NCI-H1092 treated with DMSO at 0.1 percent for 48 hours (cell line): ENCODE measurements at places on chromosomes 2 and 18.

DNA sequence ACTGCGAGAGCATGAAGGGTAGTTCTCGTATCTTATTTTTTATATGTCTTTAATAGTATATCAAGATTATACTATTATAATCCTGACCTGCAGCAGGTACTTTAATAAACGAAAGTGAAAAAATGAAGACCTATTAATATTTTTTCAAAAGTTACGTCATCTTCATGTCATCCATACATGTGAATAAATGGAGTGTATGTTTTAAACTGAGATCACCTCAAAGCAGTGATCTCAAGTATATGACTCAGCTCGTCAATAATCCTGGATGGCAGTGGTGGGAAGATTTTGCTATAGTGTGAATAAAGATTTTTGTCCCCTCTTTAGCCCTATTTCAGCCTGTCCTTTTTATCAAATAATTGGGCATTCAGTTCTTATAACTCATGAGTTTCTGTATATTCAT is 166.3 kb upstream of the FBXO11 start:
- DNase-seq: no peak

DNA sequence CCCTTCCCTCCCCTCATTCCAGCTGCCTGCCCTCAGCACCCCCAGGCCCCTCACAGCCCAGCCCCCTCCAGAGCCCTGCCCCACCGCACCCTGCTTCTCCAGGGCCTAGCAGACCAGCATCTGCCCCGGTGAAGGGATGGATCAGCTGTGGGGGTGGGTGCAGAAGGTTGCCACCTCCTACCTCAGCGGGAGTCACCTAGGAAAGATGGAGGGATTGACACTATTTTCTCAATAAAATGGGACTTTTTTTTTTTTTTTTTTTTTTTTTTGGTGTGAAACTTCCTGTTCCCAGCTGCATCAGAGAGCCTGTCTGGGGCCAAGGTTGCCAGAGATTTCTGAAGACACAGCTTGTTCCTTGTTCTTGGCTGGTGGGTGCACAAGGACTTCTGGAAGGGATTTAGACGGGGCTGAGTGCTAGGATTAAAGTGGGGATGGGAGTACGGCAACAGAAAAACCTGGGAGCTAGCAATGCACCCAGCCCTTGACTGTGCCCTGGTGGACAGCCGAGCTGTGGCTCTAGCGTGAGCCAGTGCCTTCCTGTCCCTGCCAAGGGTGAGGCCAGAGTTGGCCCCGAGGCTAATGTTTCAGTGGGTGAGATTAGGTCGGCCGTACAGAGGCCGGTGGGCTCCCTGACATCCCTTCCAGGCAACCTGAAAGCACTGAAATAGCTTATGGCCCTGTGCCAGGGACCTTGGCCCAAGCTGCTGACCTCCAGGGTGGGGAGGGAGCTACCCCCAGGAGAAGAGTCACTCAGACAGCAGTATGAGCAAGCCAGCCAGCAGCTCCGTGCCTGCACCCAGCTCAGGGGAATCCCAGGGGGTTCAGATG is 4.6 kb downstream of the B3GNT7 start:
- peak; percentile 3 for DNase-seq

DNA sequence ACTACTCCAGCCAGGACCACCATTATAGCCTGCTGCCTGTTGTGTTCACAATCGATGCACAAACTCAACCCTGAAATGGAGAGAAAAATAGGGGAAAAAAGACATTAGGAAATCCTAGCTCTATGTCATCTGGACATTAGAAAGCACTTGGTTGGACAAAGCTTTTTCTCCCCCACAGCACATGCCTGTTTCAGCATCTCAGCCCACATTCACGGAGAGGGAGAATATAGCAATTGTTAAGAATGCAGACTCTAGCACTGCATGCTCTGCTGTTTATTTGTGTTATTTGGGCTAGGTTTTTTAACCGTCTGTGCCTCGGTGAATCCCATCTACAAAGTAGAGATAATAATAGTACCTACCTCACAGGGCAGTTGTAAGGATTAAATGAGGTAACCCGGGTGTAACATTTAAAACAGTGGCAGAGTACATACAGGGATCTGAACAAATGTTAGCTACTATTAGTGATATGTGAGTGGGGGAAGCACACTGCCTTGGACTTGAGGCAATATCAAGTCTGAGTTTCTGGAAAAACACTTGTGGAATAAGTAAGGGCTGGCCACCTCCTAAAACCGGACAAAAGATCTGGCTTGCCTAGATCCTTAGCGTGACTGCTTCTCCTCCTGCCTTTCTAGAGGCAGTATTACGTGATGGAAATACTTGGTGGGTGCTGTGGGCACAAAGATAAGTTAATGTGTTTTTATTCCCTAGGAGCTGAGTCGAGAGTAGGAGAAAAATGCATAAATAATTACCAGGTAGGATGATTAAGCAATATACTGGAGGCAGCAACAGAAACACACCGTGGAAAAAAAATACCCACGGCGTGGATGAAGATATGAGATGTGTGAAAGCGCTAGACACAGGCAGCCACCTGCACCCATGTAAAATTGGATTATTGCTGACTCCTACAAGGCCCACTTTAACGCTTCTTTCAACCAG is 1.0 kb upstream of the PPP1CB start:
- DNase-seq: peak; percentile 51

GRCh38 chr2:182559623-182560022 is 132.8 kb upstream of the PDE1A start:
- no peak for DNase-seq

DNA sequence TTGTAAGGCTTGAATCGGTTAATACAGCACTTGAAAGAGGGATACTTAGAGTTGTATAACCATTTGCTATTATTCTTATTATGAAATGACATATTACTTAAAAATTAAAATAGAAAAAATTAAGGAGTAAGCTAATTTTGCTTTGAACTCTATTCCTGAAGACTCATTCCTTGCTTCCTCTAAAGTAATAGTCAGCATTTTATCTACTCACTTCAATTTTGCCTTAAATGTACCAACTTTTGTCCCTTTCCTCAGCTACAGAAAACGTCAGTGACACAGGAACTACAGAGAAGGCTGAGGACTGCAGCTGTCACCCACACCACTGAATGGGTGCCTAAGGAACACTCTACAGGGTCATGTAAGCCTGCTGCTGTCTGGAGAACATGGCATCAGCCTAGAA is 80.7 kb upstream of the OSR1 start:
- DNase-seq: no peak

DNA sequence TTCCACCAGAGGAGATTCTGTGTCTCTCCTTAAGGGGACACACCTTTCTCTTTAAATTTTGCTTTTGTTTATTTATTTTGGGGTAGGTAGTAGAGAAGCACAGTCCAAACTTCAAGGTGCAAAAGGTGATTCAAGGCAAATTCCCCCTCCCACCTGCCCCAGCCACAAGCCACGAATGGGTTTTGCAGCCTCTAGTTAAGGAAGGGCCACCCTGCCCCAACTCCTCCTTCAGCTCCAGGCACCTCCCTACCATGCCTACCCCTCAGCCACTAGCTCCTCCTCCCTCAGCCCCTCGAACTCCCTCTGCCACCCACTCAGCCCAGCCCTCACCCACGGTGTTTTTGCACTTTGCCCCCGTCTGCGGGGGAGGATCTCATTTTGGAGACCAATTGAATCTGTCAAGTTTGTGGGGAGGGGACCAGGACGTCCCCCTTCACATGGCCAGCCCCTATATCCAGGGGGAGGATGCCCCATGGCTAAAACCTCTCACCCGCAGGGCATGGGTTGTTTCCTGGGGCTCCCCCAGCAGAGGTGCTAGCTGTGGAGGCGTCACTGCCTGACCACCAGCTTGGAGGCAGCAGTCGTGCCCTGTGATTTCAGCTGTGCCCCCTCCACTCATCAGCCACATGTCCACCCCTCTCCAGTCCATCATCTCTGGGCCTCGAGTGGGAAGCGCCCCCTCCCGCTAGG is 4.5 kb downstream of the HAAO start:
- DNase-seq: no peak

- DNase-seq: no peak
Observed at GRCh38 chr2:219959471-219959870, 332.0 kb downstream of the SLC4A3 start.

DNA sequence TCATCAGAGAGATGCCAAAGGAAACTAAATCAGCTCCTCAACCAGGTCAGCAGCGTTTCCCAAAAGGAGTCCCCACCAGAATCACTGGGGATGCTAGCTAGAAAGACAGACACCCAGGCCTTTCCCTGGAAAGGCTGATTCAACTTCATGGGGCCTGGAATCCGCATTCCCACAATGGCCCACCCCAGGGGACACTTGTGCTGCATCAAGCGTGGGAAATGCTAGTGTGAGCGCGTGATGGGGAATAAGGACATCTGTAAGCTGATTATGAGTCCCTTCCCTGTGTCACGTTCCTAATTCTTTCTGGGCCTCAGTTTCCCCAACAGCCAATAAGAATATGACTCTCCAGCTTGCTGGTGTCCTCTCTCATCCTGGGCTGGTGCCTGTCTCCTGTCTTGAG is 2.2 kb upstream of the WNT10A start:
- no peak for DNase-seq

DNA sequence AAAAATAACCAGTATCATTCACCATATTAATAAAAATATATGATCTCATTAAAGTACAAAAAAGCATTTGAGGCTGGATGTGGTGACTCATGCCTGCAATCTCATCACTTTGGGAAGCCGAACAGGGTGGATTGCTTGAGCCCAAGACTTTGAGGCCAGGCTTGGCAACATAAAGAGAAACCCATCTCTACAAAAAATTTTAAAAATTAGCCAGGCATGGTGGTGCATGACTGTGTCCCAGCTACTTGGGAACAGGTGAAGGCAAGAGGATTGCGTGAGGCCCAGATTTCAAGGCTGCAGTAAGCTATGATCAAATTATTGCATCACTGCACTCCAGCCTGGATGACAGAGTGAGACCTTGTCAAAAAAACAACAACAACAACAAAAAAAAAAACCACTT is 75.9 kb downstream of the RAD51AP2 start:
- DNase-seq: no peak

- peak; percentile 75 for DNase-seq
Observed at GRCh38 chr2:45919160-45919650, 267.7 kb downstream of the PRKCE start.

DNA sequence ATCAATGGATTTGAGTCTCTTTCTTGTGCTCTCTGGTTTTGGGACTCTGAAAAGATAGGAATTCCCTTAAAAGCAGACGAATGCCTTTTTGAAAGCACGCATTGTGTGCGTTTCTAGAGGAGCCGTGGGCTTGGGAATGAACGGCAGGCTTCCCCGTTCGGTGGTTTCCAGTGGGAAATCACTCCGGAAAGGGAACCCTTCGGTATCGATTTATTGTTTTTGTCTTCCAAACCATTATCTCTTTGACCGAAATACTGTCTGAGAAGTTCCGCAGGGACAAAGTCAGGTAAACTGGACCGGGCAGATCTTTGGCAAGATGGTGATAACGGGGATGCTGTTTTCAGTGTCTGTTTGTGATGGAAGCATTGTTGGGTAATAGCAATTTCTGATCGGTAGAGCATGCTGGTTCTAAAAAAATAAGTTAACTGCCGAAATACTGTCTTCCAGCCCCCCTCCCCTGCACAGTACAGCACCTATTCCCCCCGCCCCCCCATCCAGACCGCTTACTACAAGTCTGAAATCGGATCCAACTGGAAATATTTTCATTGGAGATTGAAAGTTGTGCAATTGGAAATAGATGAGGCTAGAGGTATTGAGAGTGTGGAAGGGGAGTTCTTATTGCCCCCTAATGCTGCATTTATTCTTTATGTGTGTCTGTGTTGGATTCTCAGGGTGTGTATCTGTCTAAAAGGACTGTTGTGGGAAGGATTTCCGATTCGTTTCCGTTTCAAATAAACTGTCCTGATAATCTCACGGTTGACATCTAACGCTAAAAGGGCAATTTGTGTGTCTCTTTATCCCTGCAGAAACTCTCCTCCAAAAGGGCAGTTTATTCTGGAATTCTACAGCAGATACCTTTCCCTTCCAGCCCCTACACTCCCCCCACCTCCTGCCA is 635 bp downstream of the SETBP1 start:
- peak; percentile 70 for DNase-seq

DNA sequence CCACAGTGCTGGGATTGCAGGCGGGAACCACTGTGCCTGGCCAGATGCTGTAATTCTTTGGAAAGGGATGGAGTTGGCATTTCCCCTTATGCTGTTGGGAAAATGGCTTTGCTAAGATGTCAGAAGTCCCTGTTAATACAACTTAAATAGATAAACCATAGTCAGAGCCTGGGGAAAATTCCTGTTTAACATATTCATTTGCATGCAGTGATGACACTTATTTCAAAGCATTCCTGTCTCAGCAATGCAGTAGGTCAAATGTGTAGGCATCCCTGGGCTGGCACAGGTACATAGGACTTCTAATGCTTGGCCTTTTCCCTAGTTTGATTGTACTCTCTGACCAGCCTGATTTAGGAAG is 38.6 kb downstream of the RAMP1 start:
- DNase-seq: no peak

GRCh38 chr2:238504181-238504931 is 77.6 kb downstream of the ASB1 start:
- peak; percentile 87 for DNase-seq

DNA sequence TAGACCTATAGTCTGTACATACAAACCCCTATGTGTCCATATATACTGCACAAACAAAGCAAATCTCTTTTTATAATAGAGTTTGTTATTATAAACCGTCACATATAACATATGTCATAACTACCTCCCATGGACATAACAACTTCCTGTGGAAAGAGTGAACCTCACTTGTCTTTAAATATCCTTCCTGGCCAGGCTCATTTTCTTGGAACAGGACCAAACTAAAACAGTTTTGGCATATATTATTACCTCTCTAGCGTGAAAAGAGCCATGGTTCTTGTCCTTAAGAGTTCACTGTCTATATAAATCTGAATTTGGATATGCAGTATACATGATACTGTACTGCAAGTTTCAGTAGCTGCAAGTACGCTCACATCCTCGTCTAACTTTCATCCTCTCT is 28.3 kb upstream of the DNAJC27 start:
- no peak for DNase-seq

GRCh38 chr2:105099153-105099552 is 61.3 kb downstream of the MRPS9 start:
- no peak for DNase-seq

GRCh38 chr18:75109319-75109691 is 99.6 kb downstream of the PTGR3 start:
- no peak for DNase-seq
